ENCODE measurements at places on chromosomes 5 and 9.

DNA sequence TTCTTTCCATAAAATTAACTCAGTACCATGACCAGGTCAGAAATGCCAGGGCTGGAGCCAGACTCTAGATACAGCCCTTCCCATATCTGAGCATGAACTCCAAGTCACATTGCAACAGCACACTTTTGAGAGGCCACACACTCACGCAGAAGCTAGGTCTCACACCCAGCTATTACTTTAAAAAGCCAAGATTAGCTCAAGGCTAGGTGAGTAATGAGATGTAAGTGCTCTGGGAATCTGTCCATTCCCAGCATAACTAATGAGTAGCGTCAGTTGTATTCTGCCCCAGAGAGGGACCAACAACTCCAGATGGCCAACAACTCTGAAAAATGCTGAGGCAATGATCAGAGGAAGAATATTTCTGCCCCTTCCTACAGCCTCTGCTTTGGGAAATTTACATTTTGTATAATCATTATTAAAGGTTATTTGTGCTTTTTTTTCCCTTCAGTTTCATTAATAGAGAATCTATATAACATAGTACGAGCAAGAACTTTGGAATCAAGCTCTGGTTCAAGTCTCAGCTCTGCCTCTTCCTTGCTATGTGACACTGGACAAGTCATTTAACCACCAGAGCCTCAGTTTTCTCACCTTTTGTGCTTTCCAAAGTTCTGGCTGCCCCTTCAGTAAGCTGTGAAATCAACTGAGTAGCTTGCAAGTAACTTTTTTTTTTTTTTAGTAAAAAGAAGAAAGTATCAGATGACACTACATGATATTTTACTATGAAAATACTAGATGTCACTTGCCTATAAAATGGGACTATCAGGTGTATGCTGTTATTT lies 118.3 kb downstream of the NR6A1 start:
- DNase-seq = no peak

GRCh38 chr5:23466401-23466912 lies 41.0 kb upstream of the PRDM9 start:
- no peak for DNase-seq

- no peak for DNase-seq
These were observed 209.6 kb upstream of the CDH10 start for GRCh38 chr5:24854350-24854749.

DNA sequence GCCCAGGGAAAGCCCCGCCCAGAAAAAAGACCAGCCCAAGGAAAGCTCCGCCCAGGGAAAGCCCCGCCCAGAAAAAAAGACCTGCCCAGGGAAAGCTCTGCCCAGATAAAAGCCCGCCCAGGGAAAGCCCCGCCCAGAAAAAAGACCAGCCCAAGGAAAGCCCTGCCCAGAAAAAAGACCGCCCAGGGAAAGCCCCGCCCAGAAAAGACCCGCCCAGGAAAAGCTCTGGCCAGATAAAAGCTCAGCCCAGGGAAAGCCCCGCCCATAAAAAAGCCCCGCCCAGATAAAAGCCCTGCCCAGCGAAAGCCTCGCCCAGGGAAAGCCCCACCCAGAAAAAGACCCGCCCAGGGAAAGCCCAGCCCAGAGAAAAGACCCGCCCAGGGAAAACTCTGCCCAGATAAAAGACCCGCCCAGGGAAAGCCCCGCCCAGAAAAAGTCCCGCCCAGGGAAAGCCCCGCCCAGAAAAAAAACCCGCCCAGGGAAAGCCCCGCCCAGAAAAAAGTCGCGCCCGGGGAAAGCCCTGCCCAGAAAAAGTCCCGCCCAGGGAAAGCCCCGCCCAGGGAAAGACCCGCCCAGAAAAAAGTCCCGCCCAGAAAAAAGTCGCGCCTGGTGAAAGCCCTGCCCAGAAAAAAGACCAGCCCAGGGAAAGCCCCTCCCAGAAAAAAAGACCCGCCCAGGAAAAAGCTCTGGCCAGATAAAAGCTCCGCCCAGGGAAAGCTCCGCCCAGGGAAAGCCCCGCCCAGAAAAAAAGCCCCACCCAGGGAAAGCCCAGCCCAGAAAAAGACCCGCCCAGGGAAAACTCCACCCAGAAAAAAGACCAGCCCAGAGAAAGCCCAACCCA lies 11.9 kb downstream of the GRIN1 start:
- peak; percentile 85 for DNase-seq

- DNase-seq = no peak
These were observed 5.8 kb downstream of the FPGS start for GRCh38 chr9:127808347-127809001.

All from stimulated activated effector memory CD8-positive, alpha-beta T cell treated with anti-CD3 and anti-CD28 coated beads, Interleukin-12 subunit alpha, Interleukin-12 subunit beta, amount 100 ng/mL, for 72 hours (primary cell).